Eye (tissue), 1 donor: ENCODE measurements at places on chromosomes 6 and 20.

DNA sequence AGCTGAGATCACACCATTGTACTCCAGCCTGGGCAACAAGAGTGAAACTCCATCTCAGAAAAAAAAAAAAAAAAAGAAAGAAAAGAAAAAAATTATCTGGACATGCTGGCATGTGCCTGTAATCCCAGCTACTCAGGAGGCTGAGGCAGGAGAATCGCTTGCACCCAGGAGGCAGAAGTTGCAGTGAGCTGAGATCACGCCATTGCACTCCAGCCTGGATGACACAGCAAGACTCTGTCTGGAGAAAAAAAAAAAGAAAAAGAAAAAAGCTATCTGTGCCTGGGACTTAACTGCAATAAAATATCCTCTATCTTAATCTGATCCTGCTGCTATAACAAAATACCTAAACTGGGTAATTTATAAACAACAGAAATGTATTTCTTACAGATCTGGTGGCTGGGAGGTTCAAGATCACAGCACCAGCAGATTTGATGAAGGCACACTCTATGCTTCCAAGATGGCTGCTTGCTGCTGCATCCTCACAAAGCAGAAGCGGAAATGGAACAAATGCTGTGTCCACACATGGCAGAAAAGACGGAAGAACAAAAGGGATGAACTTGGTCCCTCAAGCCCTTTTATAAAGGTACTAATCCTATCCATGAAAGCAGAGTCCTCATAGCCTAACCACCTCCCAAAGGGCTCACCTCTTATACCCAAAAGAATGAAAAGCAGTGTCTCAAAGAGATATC, 273.3 kb upstream of the JARID2 start:
- no peak for DNase-seq

- DNase-seq: no peak
Measured at GRCh38 chr6:118679327-118679901, 28.0 kb upstream of the CEP85L start.

GRCh38 chr20:56781108-56781739, 152.1 kb downstream of the TFAP2C start:
- DNase-seq: no peak

GRCh38 chr6:135162678-135163439, 18.2 kb upstream of the MYB start:
- no peak for DNase-seq
